Urinary bladder (tissue), 4 donors: ENCODE measurements at places on chromosomes 7 and 10. TPM values are rescaled to one million over a fixed set of nuclear protein-coding genes. Genes with fewer than 3 reads are reported as not detected.

MRLN gene
- total RNA-seq = 5.7 TPM

DNA sequence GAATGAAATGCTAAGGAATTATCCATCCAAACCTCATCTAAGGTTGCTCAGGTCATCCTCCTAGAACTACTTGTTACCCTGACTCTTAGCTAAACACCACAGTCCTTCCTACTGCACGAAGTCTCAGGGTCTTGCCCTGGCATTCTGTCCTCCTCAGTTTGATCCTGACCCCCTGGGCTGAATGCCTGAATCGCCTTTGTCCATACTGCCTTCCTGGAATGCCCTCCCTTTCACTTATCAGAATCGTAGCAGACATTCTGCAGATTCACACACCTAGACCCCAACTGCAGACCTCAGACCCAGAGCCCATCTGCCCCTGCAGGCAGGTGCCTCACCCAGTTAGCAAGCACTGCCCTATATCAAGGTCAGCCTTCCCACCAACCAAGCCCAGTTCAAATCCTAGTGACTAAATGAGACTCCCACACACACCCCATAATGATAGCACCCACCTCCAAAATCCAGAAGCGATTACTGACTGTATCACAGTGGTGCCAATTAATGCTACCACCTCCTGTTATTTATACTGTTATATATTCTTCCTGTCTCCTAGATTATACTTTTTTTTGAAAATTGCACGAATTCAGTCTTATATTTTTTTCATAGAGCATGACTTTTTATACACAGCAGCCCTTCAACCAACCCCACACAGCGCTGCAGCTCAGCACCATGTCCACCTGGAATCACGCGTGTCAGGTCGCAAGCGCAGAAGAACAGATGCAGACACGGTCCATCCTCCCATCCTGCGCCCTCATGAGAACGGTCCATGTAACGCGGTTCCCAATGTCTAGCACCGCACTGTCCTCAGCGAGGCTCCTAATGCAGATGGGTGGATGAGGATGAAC is 3.7 kb downstream of the PARD3 start:
- DNase-seq = no peak

- no peak for DNase-seq
These were observed 7.4 kb upstream of the NRCAM start for GRCh38 chr7:108463613-108464012.

GRCh38 chr7:52862321-52862720 is 173.1 kb upstream of the POM121L12 start:
- DNase-seq = no peak

- no peak for DNase-seq
These were observed 117.5 kb upstream of the UNC5B start for GRCh38 chr10:71094712-71095390.

GRCh38 chr10:68047554-68048327 is 27.3 kb downstream of the HERC4 start:
- DNase-seq = no peak

DNA sequence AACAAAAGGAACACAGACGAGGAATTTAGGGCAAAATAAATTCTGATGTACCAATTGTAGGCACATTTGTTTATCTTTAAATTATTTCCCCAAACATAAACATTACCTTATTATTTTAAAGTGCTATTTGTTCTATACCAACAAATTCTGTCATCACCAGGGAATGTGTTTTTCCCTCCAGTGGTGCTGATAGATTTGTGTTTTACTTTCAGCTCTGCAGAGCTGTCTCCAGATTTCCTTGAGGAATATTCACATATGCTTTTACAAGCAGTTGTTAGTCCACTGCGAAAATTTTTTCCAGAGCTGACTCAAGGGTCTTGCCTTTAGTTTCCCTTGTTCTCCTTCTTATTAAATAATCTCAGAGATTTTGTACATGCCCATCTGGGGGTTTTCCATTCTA is 362.8 kb downstream of the PHF14 start:
- DNase-seq = no peak

GRCh38 chr7:726854-727103 is 280 bp downstream of the DNAAF5 start:
- DNase-seq = no peak

FAM237B gene
- total RNA-seq = not detected

STEAP1B gene
- 3.2 TPM for total RNA-seq

PUS7 gene
- 16.3 TPM for total RNA-seq

- DNase-seq = no peak
These were observed 88.6 kb downstream of the LYZL1 start for GRCh38 chr10:29377333-29377961.

TMEM196 gene
- 1.0 TPM for total RNA-seq

GRCh38 chr7:40972426-40972825 is 730.5 kb downstream of the INHBA start:
- DNase-seq = no peak

FUOM gene
- 5.2 TPM for total RNA-seq

- no peak for DNase-seq
These were observed 12.7 kb upstream of the DNMBP start for GRCh38 chr10:100022403-100022802.

GRCh38 chr10:100738055-100738827 is 7.1 kb upstream of the PAX2 start:
- DNase-seq = no peak

CUZD1 gene
- total RNA-seq = 0.63 TPM

CYP2C18 gene
- not detected for total RNA-seq

EBLN1 gene
- not detected for total RNA-seq

GRCh38 chr10:34080485-34081346 is 734.4 kb downstream of the PARD3 start:
- no peak for DNase-seq

GRCh38 chr7:8151161-8151725 is 110.7 kb downstream of the ICA1 start:
- no peak for DNase-seq

DNA sequence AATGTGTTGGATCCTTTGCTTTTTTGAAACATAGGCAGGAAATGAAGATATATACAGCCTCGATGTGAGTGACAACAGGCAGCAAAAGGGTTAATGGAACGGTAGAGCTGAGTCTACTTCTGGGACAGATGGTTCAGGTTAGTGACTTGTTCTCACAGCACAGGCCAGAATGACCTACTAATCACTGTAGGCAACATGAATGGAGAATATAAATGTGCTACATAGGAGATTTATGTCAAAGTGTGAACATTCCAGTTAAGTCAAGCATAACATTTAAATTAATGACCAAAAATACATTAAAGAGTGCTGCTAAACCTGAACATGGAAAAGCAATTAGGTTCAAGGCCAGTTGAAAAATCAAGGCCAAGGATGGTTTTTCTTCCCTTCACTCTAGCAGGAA is 235.2 kb downstream of the POU6F2 start:
- no peak for DNase-seq

DNA sequence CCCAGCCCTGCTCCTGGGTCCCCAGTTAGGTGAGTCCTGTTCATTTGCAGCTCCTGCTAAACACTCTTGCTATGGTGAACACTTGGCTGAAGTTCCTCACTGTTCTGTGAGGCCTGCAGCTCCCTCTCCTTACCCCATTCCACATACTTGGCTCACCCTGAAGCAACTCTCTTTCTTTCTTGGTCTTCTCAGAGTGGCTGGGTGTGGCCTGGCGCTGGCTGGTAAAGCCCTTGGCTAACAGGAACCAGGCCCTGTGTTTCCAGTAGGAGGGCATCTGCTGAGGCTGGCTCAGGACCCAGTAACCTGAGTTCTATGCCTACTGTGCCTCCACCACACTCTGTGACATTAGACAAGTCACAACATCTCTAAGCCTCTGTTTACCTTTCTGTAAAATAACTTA is 53.1 kb upstream of the COL13A1 start:
- DNase-seq = no peak

DNA sequence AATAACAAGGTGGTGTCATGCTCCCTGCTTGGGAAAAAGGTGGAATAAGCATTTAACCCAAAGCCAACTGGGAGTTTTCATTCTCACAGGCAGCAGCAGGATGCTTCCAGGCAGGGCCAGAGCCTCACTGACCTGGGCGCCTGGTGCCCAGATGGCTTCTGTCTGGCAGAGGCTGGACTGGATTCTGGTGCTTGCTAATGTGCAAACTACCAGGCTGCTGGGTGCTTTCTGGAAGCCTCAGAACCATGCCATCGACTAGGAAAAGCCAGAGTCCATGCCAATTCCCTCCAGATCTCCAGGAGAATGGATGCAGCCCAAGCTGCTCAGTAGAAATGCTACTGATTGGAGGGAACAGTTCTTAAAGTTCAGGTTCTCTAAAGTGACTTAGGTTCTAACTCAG is 36.2 kb downstream of the VIPR2 start:
- DNase-seq = no peak

DNA sequence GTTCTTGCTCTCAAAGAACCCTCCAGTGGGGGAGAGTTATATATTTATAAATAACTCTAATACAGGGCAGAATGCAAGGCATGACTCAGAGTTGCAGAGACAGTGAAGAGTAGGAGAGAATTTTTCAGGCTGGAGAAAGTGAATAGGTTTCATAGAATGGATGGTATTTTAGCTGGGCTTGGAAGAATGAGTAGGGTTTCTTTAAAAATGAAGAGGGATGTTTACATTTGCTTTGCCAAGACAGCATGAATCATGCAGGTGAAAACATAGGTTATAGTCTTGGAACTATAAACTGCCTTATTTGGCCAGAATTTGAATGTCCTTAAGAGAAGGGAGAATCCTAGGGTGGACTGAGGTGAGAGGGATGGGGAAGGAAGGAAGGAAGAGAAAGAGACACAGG is 124.8 kb downstream of the CPED1 start:
- no peak for DNase-seq

EVX1 gene
- 1.1 TPM for total RNA-seq

- DNase-seq = no peak
These were observed 12.0 kb upstream of the GSAP start for GRCh38 chr7:77427996-77428603.

DNA sequence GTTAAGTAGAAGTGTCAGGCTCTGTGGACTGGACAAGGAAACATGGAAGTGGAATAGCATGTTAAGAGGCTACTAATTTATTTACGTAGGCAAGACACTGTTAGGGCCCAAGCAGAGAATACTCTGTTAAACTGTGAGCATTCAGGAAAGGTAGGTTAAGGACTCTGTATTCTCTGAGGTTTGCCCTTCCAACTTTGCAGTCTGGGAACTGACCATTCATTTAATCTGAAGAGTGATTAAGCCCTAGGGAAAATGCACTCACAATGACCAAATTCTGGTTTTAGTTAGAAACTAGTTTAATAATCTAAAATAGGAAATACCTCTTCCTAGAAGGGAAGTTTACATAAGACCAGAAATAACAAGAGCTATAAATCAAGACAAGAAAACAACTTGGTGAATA is 266.6 kb downstream of the SUGCT start:
- no peak for DNase-seq

NEUROD6 gene
- total RNA-seq = not detected

GRCh38 chr7:1930381-1931065 is 260.4 kb downstream of the ELFN1 start:
- DNase-seq = no peak

DNA sequence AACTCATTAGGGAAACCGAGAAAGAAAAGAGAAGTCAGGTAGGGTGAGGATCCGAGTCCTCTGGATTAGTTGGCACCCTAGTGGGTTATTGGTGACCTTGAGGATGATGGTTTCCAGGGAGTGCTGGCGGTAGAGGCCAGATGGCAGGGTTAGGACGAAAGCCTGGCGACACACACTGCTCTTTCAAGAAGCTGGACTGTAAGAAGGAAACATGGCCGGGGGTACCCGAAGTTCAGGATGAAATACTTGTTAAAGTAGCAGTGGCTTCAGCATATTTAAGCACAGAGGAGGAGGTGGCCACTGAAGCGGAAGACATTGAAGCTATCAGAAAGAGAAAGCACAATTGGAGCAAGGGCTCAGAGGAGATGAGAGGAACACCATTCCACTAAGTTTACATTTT is 224.6 kb downstream of the RELN start:
- DNase-seq = no peak

HSPA12A gene
- total RNA-seq = 24.4 TPM

DNA sequence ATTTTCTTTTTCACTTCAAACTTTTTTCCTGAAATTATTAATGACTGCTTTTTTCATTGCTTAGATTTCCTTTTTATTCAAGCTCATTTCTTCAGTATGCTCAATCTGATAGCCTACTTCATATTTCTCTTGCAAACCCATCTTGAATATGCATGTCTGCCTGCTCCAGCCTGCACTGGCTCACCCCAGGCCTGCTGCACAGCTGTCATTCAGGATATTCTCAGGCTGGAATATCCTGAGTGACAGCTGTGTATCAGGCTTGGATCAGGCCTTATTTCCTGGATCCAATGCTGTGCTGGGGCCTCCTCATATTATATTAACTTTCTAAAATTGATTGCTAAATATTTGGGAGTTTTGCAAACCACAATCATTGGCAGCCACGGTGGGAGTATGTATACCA is 120.2 kb upstream of the TNS3 start:
- no peak for DNase-seq

GRCh38 chr10:118321724-118322575 is 20.2 kb downstream of the FAM204A start:
- DNase-seq = no peak

GRCh38 chr10:86536294-86536861 is 14.8 kb upstream of the WAPL start:
- DNase-seq = no peak

PAX4 gene
- not detected for total RNA-seq

ACSM6 gene
- 0.48 TPM for total RNA-seq

DNA sequence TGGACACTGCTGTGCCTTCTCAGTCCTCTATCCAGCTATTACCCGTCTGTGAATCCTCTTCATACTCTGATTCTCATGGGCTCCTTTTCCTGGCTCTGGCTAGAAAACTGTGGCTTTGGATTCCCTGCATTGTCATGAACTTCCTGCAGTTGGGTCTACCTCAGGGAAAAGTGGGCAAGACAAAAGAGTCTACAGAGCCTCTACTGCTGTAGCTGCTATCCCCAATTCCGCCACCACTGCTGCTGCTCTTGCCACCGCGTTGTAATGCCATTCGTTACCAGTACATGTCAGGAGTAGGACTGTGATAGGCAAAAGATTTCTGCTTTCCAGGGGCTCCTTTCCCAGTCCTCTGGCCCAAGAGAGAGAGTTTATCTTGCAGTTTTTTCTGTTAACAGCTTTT is 23.9 kb upstream of the PPP1R17 start:
- DNase-seq = no peak

DNA sequence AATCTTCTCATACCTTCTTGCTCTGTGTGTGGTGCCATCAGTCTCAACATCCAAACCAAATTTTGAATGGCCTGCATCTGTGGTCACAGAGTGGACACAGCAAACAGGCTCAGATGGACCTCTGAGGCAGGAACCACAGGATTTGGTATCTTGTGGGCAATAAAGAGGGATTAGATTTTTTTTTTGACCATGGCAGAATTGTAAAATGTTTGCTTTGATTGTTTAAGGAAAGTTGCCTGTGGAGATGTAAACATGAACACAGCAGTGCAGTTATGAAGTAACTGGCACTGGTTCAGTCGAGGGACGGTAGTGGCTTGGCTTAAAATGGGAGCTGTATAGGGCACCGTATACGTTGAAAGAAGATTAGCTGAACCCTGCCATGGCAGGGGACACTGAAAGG is 464.7 kb downstream of the SH2D4B start:
- no peak for DNase-seq

DNA sequence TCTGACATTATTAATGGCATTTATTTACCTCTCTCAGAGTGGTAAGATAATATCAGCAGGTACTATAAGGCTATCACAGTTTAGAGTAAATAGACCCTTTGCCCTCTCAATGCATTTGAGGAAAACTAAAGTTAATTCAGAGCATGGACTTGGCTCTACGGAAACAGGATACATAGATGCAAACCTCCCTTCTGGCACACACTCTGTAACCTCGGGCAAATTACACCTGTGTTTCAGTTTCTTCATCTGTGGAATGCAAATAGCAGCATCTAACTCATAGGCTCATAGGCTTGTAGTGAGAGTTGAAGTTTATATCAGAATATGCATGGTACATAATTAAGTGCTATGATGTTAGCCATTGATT is 5.6 kb downstream of the RAPGEF5 start:
- DNase-seq = no peak

PODXL gene
- total RNA-seq = 18.7 TPM
